ENCODE measurements at places on chromosomes 11 and 22.

GRCh38 chr22:42372976-42373375, 59.2 kb downstream of the NFAM1 start:
- no peak for DNase-seq

- no peak for DNase-seq
These were observed 60.3 kb downstream of the CECR2 start for GRCh38 chr22:17429516-17429915.

DNA sequence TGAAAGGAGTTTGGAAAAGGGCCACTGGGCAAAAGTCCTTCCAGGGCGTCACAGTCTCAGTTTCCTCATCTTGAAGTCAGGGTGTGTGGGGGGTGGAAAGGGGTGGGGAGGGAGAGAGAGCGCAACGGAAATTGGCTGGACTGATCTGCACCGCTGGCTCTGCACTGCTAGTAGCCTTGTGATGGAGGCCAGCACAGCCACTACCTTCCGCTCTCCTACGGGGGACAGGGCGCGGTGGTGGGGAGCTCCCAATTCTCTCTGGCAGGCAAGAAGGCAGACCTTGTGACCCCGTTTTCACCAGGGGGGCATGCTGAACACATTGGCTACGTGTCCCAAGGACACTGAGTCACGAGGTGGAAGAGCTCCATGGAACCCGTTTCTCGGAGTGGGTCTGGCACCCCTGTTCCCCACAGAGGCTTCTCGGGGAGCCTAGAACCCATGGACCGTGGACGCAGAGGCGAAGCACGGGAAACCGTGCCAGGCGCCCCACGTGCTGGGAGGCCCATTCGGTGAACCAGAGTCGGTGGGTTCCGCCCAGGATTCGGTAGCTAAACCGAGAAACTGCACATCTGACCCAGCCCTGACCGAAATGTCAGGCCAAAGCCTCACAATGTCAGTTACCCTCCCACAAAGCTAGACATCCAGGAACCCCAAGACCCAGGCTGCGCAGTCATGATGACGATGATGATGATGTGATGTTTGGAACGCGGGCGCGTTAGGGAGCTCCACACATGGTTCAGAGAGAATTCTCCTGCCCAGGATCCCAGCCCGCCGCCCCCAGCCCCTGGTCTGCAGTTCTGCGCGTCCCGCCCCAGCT, 28.3 kb upstream of the WNT11 start:
- no peak for DNase-seq

- peak; percentile 71 for DNase-seq
These were observed 21.0 kb upstream of the AMOTL1 start for GRCh38 chr11:94747146-94747545.

GRCh38 chr11:123047266-123047946, 14.5 kb downstream of the HSPA8 start:
- DNase-seq = no peak

- DNase-seq = no peak
These were observed 77.8 kb downstream of the MN1 start for GRCh38 chr22:27723708-27724107.
